ENCODE measurements at places on chromosomes 4 and X. TPM values are rescaled to one million over a fixed set of nuclear protein-coding genes. Genes with fewer than 3 reads are reported as not detected.

The HTN1 gene
- not detected for total RNA-seq

GRCh38 chr4:69196209-69196965 lies 18.2 kb downstream of the UGT2B11 start:
- DNase-seq: no peak

DNA sequence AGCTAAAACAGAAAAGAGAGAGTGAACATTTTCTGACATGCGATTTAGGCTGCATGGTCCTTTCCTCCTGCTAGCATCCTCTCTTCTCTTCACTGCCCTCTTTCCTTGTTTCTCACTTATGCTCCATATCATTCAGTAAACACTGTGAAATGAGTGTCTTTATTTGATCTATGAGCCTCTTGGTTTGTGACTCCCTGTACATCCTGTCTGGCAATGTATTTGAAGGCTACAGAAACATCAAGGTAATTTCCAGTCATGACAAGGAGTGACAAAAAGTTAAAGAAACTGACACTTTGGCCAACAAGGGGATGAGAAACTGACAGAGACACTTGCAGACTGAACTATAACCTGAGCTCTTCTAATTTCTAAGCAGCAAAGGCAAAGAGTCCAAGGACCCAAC lies 8.7 kb downstream of the FTHL17 start:
- DNase-seq: no peak

DNA sequence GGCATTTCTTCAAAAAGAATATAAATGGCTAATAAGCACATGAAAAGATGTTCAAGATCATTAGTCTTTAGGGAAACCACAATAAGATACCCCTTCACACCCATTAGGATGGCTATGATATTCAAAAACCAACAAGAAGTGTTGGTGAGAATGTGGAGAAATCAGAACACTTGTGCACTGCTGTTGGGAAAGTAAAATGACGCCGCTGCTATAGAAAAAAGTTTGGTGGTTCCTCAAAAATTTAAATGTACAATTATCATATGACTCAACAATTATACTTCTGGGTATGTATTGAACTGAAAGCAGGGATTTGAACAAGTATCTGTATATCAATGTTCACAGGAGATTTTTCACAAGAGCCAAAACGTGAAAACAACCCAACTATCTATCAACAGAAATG lies 29.4 kb upstream of the NEUROG2 start:
- DNase-seq: no peak

- no peak for DNase-seq
Observed at GRCh38 chr4:105715692-105716278, 7.2 kb downstream of the GSTCD start.
